Frontal cortex (tissue), 4 donors: ENCODE measurements at places on chromosomes 1 and 21.

DNA sequence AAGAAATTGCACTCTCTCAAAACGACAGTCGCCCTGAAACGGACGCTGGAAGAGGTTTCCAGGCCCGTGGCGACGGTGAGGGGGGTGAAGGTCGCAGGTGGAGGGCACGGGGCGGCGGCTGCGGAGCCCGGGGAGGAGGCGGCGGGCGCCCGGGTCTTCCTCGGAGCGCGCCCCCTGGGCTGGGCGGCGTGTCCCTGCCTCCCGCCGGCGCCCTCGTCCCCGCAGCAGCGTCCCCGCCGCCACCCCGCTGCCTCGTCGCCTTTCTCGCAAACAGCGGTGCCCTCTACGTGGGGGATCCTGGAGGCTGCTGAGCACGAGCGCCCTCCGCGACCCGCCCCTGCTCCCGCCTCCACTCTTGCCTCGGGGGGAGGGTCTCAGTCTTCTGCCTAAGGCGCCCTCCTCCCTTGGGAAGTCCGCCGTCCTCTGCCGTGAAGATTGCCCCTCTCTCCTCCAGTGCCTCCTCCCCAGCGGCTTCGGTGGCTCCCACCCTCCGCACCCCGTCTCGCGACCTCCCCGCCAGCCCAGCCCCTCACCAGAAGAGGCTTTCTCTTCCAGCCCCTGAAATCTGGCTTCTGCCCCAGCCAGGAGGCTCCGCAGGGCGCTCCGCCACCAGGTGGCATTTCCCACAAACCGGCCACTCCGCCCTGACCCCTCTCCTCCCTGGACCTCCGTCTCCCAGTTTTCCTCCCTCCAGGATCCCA lies 227.4 kb downstream of the SDCCAG8 start:
- DNase-seq, result no peak

DNA sequence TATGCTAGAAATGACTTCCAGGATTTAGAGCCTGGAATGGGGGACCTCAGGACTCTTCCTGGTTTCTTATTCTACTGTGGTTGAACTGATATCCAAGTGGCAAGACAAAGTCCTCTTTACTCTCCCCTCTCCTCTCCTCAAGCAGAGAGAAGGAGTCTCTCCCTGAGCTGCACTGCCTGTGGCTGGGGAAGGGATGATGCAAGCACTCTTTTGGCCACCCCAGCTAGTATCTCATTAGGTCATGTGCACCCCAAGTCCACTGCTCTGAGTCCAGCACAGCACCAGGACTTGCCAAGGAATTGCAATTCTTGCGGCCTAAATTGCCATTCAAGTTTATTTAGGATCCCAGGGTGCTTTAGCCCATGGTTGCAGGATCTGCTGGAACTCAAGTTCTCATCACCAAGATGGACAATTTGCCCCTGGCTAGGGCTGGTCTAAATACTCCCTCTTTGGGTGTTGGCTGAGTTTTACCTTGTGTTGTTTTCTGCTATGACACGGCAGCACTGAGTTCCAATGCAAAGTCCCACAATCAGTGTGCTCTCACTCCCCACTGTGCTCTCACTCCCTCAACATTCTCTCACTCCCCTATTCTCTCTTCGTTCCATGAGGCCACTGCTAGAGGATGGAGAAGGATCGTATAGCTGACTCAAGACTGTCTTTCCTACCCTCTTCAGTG lies 172.2 kb downstream of the TM2D1 start:
- DNase-seq, result no peak

GRCh38 chr1:60891765-60892164 lies 190.6 kb upstream of the NFIA start:
- DNase-seq, result no peak

GRCh38 chr1:109188200-109188599 lies 25.5 kb upstream of the SARS1 start:
- DNase-seq, result no peak

- peak; percentile 77 for DNase-seq
These were observed at the start of gene CR1L for GRCh38 chr1:207644852-207645634. CR1L (plus strand) TSS chr1:207645133; CDS start chr1:207645234, 101 bp downstream.

DNA sequence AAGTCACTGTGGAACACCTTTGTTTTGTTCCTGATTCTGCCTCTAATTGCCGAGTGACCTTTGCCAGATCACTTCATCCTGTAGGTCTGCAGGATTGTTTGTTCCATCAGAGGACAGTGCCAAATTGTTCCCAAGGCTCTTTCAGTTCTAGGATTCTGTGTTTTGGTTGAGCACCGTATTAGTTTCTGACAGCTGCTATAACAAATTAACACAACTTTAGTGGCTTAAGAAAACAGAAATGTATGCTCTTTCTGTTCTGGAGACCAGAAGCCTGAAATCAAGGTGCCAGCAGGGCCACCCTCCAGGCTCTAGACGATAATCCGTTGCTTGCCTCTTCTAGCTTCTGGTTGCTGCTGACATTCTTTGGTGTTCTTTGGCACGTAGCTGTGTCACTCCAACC lies 3.4 kb upstream of the PIGR start:
- no peak for DNase-seq

- no peak for DNase-seq
These were observed 2.4 kb downstream of the DTL start for GRCh38 chr1:212037900-212038299.

GRCh38 chr1:201966171-201966570 lies 10.9 kb downstream of the TIMM17A start:
- DNase-seq, result no peak

DNA sequence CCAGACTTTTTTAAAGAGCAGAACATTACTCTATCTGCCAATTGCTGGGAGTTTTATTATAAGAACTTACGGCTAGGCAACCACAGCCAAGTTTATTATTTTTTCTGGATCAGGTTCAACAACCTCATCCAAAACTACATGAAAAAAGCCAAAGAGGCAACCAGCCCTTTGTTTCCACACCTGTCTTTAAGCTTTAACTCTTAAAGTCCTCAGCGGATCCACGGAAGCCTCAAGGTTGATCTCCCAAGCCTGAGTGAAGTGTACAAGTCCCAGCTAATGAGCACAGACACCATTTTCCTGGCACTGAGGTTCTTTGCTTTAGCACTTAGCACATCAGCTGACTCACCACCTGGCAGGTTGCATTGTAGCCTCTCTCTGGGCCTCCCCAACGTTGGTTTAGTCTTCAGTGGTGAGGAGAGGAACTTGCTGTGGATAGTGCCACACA lies 143.1 kb downstream of the TGFBR3 start:
- DNase-seq, result no peak

GRCh38 chr21:38853421-38853919 lies 47.7 kb downstream of the ETS2 start:
- no peak for DNase-seq

GRCh38 chr1:151347523-151348246 lies 633 bp upstream of the RFX5 start:
- no peak for DNase-seq

DNA sequence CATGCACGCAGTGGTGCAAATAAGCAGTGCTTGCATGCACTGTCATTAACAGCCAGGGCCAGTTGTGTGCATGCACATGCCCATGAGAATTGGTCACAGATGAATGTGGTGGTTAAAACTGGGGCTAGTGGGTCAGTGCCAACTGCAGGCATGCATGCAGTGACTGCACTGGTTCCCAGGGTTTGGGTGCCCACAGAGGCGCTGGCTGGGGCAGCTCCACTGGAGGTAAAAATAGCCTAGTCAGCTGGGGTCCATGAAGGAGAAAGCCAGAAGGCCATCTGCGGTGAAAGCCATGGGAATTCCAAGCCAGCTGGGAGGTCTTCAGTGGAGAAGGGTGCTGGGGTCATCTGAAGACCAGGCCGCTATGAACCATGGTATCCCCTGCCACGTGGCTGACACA lies 70.2 kb downstream of the SLC5A9 start:
- no peak for DNase-seq

- DNase-seq, result peak; percentile 82
These were observed 3.7 kb upstream of the PPM1J start for GRCh38 chr1:112718691-112719418.

DNA sequence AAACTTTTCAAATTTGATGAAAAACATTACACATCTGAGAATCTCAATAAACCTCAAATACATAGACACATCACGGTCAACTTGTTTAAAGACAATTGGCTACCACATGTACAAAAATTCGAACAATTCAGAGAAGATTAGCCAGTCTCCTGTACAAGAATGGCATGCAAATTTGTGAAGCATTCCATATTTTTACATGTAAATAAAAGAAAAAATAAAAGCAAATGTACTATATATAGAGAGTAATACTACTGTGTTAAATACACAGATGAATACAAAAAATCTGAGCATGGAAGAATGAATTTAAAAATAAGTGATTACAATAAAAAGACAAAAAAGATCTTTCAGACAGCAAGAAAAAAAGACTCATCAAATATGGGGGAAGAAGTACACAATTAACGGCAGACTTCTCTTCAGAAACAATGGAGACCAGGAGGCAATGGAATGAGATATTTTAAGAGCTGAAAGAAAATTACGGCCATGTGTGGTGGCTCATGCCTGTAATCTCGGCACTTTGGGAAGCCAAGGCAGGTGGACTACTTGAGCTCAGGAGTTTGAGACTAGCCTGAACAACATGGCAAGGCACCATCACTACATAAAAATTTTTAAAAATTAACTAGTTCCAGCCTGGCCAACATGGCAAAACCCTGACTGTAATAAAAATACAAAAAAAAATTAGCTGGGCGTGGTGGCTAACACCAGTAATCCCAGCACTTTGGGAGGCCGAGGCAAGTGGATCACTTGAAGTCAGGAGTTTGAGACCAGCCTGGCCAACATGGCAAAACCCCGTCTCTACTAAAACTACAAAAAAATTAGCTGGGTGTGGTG lies 23.2 kb downstream of the HAX1 start:
- DNase-seq, result no peak
